AG04449 (cell line): ENCODE measurements at places on chromosomes 3 and 15.

GRCh38 chr15:29070471-29071231, 184.9 kb downstream of the APBA2 start:
- DNase-seq, result no peak

- DNase-seq, result no peak
These were observed 26.8 kb downstream of the DUSP7 start for GRCh38 chr3:52029535-52029934.

DNA sequence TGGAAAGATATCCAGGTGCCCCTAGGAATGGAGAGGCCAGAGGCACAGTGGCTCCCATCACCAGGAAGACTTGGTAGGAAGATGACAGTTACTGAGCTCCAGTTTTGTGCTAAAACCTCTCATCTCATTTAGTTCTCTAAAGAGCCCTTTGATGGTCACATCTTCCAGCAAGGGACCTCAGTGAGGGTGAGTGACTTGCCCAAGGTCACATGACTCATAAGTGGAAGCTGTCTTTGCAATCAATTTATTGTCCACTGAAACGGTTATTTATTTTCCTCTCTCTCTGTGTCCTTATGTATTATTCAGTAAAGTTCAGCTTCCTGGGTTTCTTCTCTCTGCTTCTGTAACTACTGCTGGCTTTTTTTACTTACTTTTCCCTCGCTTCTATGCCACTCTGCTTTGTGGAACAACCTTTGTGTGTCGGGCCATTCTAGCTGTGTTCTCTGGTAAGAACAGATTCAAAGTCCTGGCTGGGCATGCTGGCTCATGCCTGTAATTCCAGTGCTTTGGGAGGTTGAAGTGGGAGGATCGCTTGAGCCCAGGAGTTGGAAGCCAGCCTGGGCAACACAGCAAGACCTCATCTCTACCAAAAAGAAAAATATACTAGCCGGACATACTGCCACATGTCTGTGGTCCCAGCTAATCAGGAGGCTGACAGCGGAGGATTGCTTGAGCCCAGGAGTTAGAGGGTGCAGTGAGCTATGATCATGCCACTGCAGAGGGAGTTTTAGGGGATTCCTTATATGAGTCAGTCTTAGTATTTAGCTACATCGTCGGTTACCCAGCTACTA, 55.9 kb downstream of the PDIA5 start:
- no peak for DNase-seq

DNA sequence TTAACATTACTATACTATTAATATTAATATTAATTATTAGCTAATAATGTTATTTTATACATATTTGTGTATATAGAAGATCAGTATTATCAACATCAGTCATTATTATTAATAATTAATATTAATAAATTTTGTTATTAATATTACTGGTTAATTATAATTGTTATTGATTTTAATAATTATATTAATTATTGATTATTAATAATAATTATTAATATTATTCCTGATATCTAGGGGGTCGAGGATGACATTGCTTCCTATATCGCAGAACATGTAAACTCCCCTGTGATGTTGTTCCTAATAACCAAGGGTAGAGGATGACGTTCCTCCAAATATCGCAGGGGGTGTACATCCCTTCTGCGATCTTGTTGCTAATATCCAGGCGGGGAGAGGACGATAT, 17.3 kb upstream of the BMF start:
- DNase-seq, result no peak

DNA sequence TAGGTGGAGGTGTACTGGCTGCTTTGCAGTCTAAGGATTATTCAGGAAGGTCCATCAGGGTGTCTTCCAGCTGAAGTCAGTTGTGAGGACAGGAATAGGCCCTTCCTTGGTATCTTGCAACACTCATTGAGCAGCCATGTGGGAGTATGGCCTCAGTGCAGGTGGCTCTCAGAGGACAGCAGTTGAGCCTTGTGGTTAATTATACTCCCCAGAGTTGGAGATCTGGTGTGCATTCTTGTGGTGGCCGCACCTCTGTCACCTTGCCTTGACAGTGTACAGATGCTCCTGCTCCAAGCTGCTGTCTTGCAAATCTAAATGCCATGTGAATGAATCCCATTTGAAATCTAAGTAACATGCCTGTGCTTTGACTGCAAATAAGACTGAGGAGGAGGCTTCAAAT, 339.9 kb upstream of the BCHE start:
- no peak for DNase-seq

GRCh38 chr15:39460748-39461147, 120.1 kb upstream of the THBS1 start:
- no peak for DNase-seq

- no peak for DNase-seq
These were observed 299.1 kb downstream of the TLE3 start for GRCh38 chr15:69798481-69799250.

- DNase-seq, result no peak
These were observed 233.2 kb downstream of the CPNE4 start for GRCh38 chr3:131801566-131801965.
